Renal cortical epithelial cell (primary cell): ENCODE measurements at places on chromosomes 12 and 14. TPM values are rescaled to one million over a fixed set of nuclear protein-coding genes. Genes with fewer than 3 reads are reported as not detected.

- no peak for DNase-seq
Measured at GRCh38 chr12:10386857-10387256, 3.0 kb downstream of the KLRK1 start.

DNA sequence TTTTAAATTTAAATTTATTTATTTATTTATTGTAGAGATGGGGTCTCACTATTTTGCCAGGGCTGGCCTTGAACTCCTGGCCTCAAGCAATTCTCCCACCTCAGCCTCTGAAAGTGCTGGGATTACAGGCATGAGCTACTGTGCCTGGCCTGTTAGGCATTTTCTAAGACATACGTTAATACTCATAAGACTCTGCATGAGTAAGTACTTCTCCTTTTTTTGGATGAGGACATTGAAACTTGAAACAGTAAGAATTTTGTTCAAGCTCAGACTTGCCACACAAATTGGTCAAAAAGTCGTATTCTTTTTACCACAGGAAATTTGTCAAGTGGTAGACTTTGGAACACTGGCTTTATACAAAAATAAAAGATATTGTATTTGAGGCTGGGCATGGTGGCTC lies 187.4 kb upstream of the RASSF8 start:
- DNase-seq: no peak

The RIMKLB gene
- total RNA-seq: 45.3 and 49.1 TPM in 2 replicates

GRCh38 chr12:24285448-24285847 lies 336.0 kb upstream of the SOX5 start:
- no peak for DNase-seq

The KRT82 gene
- not detected in 2 replicates for total RNA-seq

- peak; percentile 53 for DNase-seq
Measured at GRCh38 chr12:53061404-53062010, 11.6 kb downstream of the TNS2 start.

DNA sequence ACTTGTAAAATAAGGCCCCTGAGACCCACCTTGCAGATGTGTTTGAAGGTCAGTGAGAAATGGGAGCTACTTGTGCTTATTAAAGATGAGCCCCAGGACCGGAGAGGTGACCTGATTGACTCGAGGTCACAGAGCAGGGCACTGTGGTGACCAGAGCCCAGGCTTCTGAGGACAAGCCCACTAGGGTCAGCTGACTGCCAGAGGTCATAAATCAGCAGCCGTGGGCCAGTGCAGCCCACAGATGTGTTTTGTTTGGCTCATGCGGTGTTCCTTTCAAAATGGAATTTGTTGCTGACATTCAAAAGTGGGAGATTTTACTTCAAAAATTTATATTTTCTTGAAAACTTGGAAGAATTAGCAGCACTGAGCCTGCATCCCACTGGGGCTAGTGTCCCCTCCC lies 24.5 kb downstream of the JDP2 start:
- DNase-seq: no peak

- no peak for DNase-seq
Measured at GRCh38 chr14:100729982-100730381, 3.3 kb downstream of the DLK1 start.
